Suppressor macrophage (primary cell): ENCODE measurements at places on chromosomes 7 and 10.
A peak's percentile ranks its signal among the peaks of the same experiment; 100 is the strongest.

GRCh38 chr10:117884093-117884492 lies 162.6 kb downstream of the RAB11FIP2 start:
- no peak for DNase-seq

DNA sequence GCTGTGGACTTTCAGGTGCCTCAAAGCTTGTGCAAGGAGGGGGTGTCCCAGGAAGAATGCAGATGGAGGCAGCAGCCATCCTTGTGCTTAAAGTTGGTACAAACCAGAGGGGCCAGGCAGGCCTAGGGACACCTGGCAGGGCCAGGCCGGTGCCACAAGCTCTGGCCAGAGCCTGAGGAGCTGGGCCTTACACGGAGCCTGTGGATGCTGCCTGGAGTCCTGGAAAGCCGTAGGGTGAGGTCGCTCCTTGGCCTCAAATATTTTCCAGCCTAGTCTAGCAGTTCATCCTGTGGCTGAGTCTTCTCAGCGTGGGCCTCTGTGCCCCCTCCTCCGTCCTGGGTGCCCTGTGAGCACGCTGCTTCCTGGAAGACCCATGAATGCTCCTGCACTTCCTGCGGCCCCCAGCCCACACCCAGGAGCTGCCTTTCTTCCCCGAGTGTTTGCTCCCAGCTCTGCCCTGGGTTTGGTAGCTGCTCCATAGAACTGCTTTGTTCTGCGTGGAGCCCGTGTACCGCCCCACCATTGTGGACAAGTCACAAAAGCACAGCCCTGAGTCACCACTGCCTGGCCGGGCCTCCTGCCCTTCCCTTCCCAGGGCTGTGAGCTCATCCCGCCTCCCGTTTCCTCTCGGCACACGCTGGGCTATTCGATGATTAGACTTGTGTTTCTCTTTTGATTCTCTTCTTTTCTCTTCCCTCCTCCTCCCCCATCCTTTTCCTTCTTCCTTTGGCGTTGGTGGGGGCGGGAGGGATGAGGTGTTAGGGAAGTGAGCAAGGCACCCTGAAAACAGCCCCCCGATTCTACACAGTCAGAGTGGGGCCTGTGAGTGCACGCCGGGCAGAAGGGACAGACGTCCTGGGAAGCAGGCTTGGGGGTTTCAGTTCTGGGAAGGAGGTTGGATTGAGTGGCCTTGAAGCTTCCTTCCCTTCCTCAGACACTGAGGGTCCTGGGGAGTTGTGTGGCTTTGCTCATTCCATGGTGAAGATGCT lies 73.2 kb upstream of the SHH start:
- DNase-seq = peak; percentile 7

- no peak for DNase-seq
Measured at GRCh38 chr10:73971636-73972354, 26.1 kb upstream of the VCL start.

GRCh38 chr7:92609921-92610518 lies 19.8 kb upstream of the FAM133B start:
- DNase-seq = peak; percentile 29

- no peak for DNase-seq
Measured at GRCh38 chr10:110073896-110074295, 66.1 kb downstream of the ADD3 start.

DNA sequence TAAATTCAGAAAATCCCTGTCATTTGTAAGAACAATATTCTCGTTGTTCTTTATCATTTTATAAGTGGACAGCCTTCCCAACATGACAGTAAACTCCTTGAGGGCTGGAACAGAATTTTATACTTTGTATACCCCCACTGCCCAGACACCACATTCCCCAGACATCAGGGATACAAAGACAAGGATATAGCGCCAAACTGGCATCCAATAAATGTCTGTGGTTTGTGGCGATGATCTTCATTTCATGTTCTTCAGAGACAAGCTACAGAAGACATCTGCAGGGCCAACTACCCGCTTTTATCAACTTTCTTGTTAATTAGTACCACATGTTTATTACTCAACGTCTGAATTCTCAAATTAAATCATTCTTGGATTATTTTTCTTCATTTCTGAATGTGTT lies 155.9 kb downstream of the ATE1 start:
- DNase-seq = no peak

DNA sequence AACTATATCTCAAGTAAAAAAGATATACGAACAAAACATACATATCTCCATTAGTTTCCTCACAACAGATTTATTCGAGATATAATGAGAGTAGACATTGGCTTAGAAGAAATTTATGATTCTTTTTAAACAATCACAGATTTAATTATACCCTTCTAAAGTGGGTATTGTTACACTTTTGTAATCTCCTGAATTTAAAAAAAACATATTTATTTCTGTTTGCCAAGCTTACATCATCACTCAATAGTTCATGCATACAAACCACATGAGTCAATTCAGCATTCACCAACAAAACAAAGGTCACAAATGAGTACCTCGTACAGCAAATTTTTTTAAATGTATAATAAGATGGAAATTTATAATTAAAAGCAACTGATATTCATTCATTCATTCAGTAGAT lies 17.6 kb downstream of the LRRN3 start:
- no peak for DNase-seq

GRCh38 chr10:13915710-13916109 lies 328.9 kb downstream of the PRPF18 start:
- no peak for DNase-seq

- no peak for DNase-seq
Measured at GRCh38 chr10:55628260-55628701, 732.8 kb downstream of the ZWINT start.

- DNase-seq = no peak
Measured at GRCh38 chr10:90180886-90181691, 479.7 kb downstream of the KIF20B start.
